ENCODE measurements at places on chromosomes 11 and 22. TPM values are rescaled to one million over a fixed set of nuclear protein-coding genes. Genes with fewer than 3 reads are reported as not detected.

Gene TRIM51
- not detected for total RNA-seq

- no peak for DNase-seq
Measured at GRCh38 chr11:134643115-134644012, 231.3 kb upstream of the B3GAT1 start.

- DNase-seq: no peak
Measured at GRCh38 chr11:108588287-108588686, 5.3 kb downstream of the EXPH5 start.

Gene GGT1
- 1.5 TPM for total RNA-seq

All from Right ventricle myocardium superior (tissue), 1 donor.